ENCODE measurements at places on chromosomes 1 and 21. TPM values are rescaled to one million over a fixed set of nuclear protein-coding genes. Genes with fewer than 3 reads are reported as not detected.

DNA sequence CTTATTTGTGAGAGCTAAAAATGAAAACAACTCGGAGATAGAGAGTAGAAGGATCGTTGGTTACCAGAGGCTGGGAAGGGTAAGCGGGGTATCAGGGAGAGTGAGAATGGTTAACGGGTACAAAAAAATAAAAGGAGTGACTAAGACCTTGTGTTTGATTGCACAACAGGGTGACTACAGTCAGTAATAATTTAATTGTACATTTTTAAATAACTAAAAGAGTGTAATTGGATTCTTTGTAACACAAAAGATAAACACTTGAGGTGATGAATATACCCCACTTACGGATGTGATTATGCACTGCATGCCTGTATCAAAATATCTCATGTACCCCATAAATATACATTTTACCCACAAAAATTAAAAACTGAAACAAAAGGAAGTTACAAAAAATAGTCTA, 29.4 kb downstream of the FOXJ3 start:
- no peak for DNase-seq

DNA sequence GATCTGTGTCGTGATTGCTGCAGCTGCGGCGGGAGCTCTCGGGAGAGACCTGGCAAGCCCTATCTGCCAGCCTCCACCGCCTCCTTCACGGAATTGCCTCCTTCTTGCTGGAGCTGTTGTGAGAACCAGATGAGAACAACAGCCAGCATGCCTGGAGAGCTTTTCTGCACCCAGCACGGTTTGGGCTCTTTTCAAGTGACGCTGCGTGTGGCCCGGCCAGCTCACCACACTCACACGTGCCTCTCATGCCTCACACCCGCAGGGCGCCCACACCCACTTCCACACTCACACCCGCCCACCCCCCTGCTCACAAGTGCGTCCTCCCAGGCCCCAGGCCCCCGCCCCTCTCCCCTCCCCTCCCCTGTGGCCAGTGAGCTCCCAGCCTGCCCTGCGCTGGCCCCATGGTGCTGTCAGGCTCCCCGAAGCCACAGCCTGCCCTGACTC, 135.7 kb upstream of the RUNX3 start:
- DNase-seq = peak; percentile 64

- DNase-seq = no peak
Observed at GRCh38 chr1:38175121-38175520, 128.5 kb upstream of the POU3F1 start.

- no peak for DNase-seq
Observed at GRCh38 chr1:184745929-184746638, 8.6 kb downstream of the EDEM3 start.

GRCh38 chr1:186715887-186716809, 35.9 kb upstream of the PTGS2 start:
- no peak for DNase-seq

DNA sequence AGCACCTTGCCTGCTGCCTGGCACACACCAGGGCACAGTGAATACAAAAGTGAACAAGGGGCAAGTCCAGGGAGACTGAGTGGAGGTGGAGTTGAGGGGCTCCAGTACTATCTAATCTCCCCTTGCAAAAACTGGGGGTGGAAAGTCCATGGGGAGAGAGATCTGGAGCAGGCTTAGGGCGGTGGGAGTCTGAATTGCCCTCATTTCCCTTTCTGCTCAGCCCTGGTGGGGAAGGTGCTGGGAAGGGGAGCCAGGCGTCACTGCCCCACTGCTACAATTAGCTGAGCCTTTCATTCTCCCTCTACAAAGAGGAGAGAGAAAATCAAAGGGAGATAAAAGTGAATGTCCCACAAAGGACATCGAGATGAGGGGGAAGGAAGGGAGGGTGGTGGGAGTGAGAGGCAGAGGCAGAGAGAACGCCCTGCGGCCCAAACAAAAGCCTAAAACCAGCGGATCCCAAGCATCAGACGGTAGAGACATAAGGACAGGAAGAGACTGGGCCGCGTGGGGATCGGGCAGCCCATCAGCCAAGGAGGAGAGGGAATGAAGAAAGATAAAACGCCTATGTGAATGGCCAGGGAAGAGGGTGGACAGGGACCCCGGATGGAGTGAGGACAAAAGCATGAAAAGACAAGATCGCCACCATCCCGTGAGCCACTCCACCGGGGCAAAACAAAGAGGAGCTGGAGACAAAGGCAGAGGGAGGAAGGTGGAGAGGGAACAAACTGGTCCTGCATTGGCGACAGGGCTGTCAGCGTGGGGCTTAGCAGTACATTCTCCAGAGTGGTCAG, 46.8 kb upstream of the SOX13 start:
- DNase-seq = peak; percentile 46

GRCh38 chr1:26890467-26890796, 349 bp upstream of the GPN2 start:
- DNase-seq = peak; percentile 68

- no peak for DNase-seq
Observed at GRCh38 chr1:219041818-219042217, 131.9 kb upstream of the LYPLAL1 start.

GRCh38 chr1:29356663-29357062, 120.3 kb downstream of the PTPRU start:
- no peak for DNase-seq

GRCh38 chr1:233246965-233247364, 48.6 kb downstream of the PCNX2 start:
- DNase-seq = no peak

- no peak for DNase-seq
Observed at GRCh38 chr1:226444901-226445300, 37.0 kb upstream of the PARP1 start.

DNA sequence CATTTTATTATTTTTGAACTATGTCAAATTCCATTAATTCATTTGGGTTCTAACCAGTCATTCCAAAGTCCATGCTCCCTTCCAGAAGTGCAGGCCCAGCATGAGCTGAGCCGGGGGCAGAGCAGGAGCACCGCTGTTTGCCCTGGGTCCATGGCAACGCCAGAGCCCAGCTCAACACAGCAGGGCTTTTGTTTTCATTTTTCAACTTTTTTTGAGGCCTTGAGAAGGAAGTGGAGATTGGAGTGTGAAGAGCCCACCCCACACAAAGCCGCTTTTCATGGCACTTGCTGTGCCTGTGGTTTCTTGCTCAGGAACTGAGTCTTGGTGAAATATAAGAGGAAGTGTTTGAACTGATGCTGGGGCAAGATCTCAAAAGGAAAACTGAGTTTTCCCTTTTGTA, 13.2 kb upstream of the PRMT2 start:
- DNase-seq = peak; percentile 65

DNA sequence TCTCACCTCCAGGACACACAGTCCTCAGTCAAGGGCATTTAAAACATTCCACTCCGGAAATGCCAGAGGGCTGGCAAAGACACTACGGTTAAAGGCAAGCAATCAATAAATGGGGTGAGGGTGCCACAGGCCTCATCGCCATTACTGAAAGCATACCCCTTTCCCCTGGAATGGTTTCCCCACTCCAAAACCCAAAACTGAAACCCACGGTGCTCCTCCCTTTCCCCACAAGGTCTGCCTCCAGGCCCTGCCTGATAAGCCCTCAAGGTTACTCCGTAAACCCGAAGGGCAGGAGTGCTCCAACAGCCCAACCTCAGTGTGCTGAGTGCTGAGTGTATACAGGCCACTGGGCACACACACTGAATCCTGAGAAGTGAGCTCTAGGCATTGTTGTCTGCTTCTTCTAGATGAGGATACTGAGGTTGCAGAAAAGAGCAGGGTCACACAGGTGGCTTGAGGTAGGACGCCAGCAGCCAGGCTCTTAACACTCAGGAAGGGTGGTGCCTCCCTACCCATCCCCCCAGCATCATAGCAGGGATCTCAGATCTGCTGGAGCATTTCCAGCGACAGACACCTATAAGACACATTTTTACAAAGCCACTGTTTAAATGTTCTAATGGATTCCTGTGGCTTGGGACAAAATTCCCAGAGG, 29.0 kb downstream of the SSBP3 start:
- peak; percentile 53 for DNase-seq

DNA sequence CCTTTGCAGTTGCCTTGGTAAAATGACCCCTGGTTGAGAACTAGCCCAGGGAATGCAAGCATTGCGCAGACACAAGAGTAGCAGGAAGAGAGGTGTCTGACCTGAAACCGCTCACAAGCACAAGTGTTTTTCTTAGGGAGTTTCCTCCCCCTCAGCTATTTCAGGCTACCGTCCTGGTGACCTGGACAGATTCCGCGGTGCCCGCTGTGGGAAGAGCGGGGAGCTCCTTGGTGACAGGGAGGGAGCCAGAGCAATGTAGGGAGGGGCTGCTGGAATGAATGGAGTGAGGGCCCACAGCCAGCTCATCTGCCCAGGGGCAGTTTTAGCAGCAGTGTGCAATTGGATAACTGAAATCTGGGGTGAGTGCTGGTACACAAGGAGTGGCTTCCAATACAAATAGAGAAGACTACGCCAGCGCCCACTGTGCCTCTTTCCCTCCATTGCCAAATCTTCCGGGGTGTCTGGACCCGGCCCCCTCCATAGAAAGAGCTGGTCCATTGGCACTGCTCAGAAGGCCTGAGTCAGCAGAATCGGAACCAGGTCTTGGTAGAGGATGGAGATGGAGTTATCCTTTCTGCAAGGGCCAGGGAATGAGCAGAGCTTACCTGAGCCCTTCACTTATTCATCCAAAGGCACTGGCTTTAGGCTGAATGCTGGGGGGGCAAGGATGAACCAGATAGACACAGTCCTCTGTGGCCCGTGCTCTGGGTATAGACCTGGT, 82.8 kb downstream of the TRABD2B start:
- no peak for DNase-seq

DNA sequence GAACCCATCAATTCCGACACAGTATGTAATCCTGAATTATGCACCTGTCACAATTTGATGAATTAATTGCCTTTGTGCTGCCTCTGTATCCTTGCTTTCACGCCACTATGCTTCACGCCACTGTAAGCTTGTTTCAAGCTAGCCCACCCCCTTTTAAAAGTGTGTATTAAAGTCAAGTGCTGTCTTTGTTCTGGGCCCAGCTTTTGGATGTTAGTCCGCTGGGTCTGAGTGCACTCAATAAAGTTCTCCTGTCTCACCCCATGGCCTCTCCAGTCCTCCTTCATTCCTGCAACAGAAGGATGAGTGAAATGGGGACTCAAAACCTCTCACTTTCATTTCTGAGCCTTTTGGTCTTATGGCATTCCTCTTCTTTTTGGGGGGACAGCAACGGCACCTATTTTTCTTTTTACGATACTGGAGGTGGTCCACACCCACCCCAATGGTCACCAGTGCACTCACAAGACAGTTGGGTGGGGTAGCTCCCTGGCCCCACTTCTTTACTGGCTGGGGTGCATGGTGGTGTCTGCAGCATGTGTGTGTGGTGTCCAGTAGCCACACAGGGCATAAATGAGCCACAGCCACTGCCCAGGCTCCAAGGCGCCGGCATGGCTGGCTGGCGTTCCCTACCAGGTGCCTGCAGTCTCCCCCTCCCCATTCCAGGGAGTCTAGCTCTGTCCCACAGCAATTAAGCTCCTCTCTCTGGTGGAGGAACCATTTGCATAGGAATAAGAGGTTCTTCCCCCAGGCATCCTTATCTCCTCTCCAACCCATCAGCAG, 1.8 kb downstream of the THEM4 start:
- DNase-seq = no peak

DNA sequence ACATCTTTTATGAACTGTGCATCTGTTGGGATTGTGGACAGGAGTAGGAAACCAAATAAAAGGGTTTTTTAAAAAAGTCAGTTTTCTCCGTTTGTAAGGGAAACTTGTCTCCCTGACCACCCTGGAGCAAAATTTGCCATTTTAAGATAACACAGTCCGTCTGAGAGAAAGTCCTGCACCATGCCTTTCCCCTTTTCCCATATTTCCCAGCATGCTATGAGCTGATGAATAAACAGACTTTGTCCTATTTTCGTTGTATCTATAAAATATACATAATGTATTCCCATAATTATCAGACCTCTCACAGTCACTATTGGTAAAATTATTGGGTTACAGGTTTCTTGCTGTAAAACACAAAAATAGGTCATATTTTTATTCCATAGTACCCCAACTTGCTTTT, 1.7 kb upstream of the AKT3 start:
- DNase-seq = no peak

GRCh38 chr1:214216779-214217178, 64.2 kb upstream of the SMYD2 start:
- DNase-seq = no peak

DNA sequence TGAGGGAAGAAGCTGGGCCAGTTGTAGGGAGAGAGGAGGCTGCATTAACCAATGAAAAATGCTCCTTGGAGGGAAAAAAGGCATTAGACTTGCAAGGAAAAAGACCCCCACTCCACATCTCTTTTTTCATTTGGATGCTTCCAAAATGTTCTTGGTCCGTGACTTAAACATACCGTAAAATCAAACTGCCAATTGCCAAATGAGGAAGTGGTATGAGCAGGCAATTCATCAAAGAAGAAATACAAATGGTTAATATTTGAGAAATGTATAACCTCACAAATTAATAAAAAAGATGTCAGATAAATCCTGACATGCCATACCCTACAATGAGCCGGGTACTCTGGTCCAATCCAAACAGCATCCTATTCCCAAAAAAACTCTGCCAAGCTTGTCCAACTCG, 30.6 kb downstream of the KANK4 start:
- DNase-seq = no peak

GRCh38 chr1:42551180-42551579, 88.1 kb downstream of the CCDC30 start:
- DNase-seq = no peak

DNA sequence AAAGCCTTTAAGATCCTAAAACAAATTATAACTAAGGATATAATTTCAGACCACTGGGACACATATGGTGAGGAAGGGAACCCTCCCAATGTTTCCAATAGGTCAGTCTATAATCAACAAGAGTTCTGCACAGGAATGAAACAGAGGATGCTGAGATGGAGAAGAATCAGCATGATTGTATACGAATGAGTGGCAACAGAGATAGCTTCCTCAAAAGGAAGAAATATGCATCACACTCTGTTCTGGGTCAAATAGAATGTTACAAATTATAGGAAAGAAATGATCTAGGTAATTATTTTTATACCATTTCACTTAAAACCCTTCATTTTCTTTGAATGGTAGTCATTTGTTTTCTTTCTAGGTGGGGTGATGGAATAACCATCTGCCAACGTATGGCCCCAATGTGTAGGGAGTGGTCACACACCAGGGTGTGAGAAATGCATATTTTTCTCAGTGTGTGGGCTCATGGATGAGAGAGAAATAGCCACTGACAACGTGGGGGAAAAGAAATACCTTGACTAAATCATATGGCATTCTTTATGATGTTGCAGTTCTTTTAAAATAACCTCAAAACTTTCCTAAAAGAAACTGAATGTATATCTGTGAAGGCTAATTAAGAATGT, 104.6 kb upstream of the IVNS1ABP start:
- DNase-seq = no peak

Gene NCAM2
- total RNA-seq = 15.9 TPM

Gene GNG12
- total RNA-seq = 59.8 TPM

Gene AUNIP
- total RNA-seq = not detected

Gene NOTCH2
- total RNA-seq = 97.3 TPM

Gene TBX15
- 0.64 TPM for total RNA-seq

Gene UMODL1
- total RNA-seq = 0.49 TPM
